Progenitor cell of endocrine pancreas (in vitro differentiated cells): ENCODE measurements at places on chromosomes 16 and 17. TPM values are rescaled to one million over a fixed set of nuclear protein-coding genes. Genes with fewer than 3 reads are reported as not detected.

DNA sequence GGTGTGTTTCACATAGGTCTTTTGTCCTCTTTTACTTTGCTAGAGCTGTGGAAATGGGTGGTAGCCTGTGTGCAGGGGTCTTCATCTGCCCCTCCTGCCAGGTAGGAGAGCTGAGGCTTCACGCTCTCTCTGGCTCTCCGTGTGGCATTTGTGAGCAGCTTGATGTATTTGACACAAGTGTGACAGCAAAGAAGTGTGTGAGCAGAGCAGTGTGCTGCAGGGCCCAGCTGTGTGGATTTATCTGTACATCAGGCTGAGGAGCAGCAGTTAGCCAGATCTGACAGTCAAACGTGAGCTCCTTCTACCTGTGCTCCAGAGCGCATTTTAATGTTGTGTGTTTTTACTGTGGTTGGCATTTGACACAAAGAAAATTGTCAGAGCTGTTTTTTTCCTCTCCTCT is 101.8 kb downstream of the FTO start:
- H3K36me3 ChIP-seq: peaks cover 2% of the 10 kb centered on the region
- H3K27ac ChIP-seq: no peak overlapping the region
- no peak for DNase-seq
- H3K4me3 ChIP-seq: no peak overlapping the region
- H3K27me3 ChIP-seq: no peaks in the 10 kb centered on the region

- H3K4me3 ChIP-seq: peak within 1 kb of the TSS; percentile 37
- no peak within 1 kb of the TSS for H3K27ac ChIP-seq
- DNase-seq: no peak
- H3K36me3 ChIP-seq: no peaks in the 10 kb centered on the region
- peaks cover 64% of the 10 kb centered on the region for H3K27me3 ChIP-seq
Observed at GRCh38 chr17:50634224-50634914, at the start of gene ABCC3. Gene ABCC3 (plus strand): TSS chr17:50634881. CDS start chr17:50634937, 56 bp downstream.

DNA sequence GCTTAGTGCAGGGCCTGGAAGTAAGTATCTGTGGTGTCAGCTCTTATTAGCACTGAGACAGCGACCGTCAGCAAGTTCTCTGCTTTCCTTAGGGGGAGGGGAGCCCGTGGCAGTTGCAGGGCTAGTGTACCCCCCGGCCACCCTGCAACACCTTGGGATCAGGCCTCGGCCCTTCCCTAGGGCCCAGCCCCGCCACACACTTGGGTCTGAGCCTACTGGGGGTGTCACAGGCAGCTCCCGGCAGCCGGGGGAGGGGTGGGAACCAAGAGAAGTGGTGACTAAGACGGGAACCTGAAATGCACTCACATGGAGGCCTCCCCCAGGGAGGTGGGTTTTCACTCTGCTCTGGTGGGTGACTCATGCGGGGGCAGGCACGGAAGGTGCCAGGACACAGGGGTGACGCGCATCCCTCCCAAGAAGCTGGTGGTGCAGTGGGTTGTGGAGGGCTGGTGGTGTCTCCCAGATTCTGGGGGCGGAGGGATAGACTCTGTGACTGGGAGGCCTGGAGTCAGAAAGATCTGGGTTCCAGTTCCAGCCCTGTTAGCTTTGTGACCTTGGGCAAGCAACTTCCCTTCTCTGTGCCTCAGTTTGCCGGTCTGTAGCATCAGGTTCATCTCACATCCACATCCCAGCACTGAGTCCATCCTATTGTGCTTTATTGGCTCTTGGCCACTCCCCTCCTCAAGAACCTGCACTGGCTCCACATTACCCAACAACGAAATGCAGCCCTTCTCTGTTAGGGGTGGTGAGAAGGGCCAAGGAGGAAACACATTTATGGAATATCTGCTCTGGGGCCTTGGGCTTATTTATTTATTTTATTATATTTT is 44.5 kb downstream of the LAT start:
- DNase-seq: no peak
- H3K36me3 ChIP-seq: no peaks in the 10 kb centered on the region
- no peak overlapping the region for H3K4me3 ChIP-seq
- no peak overlapping the region for H3K27ac ChIP-seq
- H3K4me1 ChIP-seq: no peaks in the 10 kb centered on the region
- no peaks in the 10 kb centered on the region for H3K27me3 ChIP-seq

DNA sequence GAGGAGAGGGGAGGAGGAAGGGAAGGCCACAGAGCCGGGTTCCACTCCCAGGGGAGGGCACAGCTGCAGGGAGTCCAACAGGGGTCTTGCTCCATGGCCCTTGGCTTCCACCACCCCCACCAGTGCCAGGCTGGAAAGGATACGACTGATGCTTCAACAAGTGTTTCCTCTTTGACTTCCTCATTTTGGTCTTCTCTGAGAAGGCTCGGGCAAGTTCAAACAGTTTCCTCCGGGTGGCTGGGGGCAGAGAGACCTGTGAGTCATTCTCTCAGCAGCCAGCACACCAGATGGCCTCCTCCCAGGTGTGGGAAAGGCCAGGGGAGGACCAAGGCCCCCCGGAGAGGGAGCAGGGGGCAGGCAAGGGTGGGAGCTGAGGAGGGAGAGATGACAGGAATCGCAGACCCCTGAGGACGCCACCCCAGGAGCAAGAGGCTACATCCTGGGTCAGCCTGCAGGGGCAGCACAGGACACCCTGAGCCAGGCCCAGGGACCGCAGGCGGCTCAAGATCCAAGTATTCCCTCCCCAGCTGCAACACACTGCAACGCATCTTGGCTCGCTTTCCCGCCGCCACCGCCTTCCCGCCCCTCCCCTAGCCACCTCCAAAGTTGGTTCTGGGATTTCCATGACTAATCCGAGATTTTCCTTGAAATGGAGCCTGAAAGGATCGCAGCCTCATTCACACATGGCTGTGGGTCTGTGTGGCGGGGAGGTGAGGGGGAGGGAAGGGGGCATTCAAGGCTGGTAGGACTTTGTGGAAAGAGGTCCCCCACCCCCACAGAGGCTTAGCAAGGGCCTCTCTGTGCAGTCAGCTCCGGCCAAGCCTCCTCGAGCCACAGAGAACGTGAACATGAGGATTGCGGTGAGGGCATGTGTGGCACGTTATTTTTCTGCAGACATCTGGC is 18.4 kb upstream of the MRPS23 start:
- no peak overlapping the region for H3K4me3 ChIP-seq
- peak overlapping the region; percentile 4 for H3K27ac ChIP-seq
- peaks cover 2% of the 10 kb centered on the region for H3K4me1 ChIP-seq

The PERCC1 gene
- 7.1 and 7.6 TPM in 2 replicates for total RNA-seq

The MYH1 gene
- total RNA-seq: not detected in 2 replicates

DNA sequence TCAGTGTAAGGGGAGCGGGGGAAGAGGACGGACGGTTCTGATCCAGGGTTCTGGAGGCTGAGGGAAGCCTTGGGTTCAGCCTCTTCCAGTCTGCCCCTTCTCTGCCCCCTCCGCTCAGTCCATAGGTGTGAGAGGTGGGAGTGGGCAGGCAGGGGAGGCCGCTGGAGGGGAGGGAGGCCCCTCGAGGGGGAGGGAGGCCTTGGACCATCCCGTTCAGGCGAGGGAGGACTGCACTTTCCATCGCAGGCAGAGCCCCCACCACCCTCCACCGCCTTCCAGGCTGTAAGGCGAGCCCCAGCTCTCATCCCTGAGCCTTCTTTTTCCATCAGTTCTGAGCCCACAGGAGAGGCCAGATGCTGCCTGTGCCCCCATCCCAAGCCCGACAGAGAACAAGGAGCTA is 4.2 kb upstream of the AXIN1 start:
- no peak for DNase-seq
- no peaks in the 10 kb centered on the region for H3K4me1 ChIP-seq
- no peak overlapping the region for H3K27ac ChIP-seq
- H3K4me3 ChIP-seq: no peak overlapping the region

The HS3ST3B1 gene
- 14.2 and 16.7 TPM in 2 replicates for total RNA-seq

DNA sequence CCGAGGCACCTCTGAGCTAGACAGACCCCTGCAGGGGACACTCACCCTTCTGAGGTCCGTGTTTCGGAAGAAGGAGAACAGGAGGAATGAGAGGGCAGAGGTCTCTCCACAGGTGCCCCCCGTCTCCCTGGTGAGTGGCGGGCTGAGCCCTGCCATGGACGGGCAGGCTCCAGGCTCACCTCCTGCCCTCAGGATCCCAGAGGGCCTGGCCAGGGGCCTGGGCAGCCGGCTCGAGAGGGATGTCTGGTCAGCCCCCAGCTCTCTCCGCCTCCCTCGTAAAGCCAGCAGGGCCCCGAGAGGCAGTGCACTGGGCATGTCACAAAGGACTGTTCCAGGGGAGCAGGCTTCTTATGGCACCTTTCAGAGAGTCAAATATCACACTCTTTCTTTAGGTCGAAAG is 62.8 kb downstream of the DHRS7C start:
- peaks cover 6% of the 10 kb centered on the region for H3K36me3 ChIP-seq
- no peaks in the 10 kb centered on the region for H3K4me1 ChIP-seq
- H3K27me3 ChIP-seq: no peaks in the 10 kb centered on the region
- no peak overlapping the region for H3K27ac ChIP-seq
- H3K4me3 ChIP-seq: no peak overlapping the region

The MMP2 gene
- total RNA-seq: 5.9 and 8.4 TPM in 2 replicates

GRCh38 chr17:2749784-2750181 is 331 bp upstream of the CCDC92B start:
- peaks cover 65% of the 10 kb centered on the region for H3K27me3 ChIP-seq
- H3K27ac ChIP-seq: no peak overlapping the region
- no peaks in the 10 kb centered on the region for H3K36me3 ChIP-seq
- no peak overlapping the region for H3K4me3 ChIP-seq
- H3K4me1 ChIP-seq: peaks cover 9% of the 10 kb centered on the region
- DNase-seq: peak; percentile 90

DNA sequence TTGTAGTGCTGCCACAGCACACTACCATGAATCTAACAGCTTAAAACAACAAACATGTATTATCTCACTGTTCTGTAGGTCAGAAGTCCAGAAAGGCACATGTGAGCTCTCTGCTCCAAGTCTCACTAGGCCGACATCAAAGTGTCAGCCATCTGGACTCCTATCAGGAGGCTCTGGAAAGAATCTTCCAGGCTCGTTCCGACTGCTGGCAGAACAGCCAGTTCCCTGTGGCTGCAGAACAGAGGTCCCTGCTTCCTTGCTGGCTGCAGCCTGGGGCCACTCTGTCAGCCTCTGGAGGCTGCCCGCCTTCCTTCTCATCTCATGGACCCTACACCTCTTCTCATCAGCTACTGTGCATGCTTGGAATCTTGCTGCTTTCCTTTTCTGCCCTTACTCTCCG is 168.9 kb downstream of the CBLN1 start:
- H3K4me3 ChIP-seq: no peak overlapping the region
- H3K27me3 ChIP-seq: peaks cover 27% of the 10 kb centered on the region
- H3K4me1 ChIP-seq: no peaks in the 10 kb centered on the region
- DNase-seq: no peak

DNA sequence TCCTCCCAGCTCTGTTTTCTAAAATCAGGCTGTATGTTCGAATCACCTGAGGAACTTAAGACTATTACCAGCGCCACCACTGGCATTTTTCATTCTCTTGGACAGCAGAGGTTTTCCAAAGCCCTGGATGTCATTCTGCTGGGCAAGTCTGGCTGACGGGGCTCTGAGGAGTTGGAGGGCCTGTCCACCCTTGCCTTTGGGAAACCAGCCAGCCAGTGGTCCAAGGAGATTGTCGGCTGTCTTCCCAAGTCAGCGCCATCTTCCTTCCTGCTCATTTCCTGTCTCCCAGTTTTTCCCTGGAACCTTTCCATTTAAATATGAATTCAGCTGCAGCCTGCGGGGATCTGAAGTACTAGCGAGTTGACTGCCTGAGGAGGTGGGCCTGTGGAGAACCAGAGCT is 258.3 kb downstream of the PRKCA start:
- no peaks in the 10 kb centered on the region for H3K36me3 ChIP-seq
- H3K4me3 ChIP-seq: no peak overlapping the region
- H3K27me3 ChIP-seq: no peaks in the 10 kb centered on the region
- no peak for DNase-seq
- no peak overlapping the region for H3K27ac ChIP-seq
- H3K4me1 ChIP-seq: no peaks in the 10 kb centered on the region

- DNase-seq: no peak
- no peak overlapping the region for H3K4me3 ChIP-seq
- H3K4me1 ChIP-seq: peaks cover 7% of the 10 kb centered on the region
- no peaks in the 10 kb centered on the region for H3K27me3 ChIP-seq
- H3K36me3 ChIP-seq: no peaks in the 10 kb centered on the region
Observed at GRCh38 chr16:17420816-17421215, 49.9 kb downstream of the XYLT1 start.

The XPO6 gene
- total RNA-seq: 82.9 and 87.5 TPM in 2 replicates

GRCh38 chr17:48351911-48352332 is 78.1 kb downstream of the SKAP1 start:
- H3K36me3 ChIP-seq: no peaks in the 10 kb centered on the region
- no peak for DNase-seq
- no peaks in the 10 kb centered on the region for H3K4me1 ChIP-seq

DNA sequence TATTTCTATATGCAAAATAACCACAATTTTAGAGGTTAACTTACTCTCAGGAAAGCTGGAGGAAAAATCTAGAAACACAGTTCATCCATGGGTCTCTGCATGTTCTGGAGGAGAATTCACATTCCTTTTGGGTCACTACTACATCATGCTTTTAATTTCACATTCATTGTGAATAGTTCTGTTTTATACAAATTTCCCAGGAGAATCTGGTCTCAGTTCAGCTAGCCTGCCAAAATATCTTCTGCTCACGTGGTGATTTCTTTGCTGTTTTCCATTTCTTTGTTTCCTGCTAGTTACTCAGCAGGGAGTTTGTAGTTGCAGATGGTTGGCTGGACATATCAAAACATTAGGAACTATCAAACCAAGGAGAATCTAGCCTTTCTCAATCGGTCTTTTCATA is at the start of gene ABCA9:
Gene ABCA9 (minus strand): TSS at position 106 of the 400 bp plus-strand sequence. CDS start 9,801 bp downstream, outside the sequence.
- H3K4me1 ChIP-seq: no peaks in the 10 kb centered on the region
- H3K27ac ChIP-seq: no peak within 1 kb of the TSS
- DNase-seq: no peak
- no peaks in the 10 kb centered on the region for H3K27me3 ChIP-seq
- no peak within 1 kb of the TSS for H3K4me3 ChIP-seq

GRCh38 chr16:81350306-81350615 is 35.5 kb downstream of the GAN start:
- DNase-seq: no peak
- no peak overlapping the region for H3K4me3 ChIP-seq
- no peaks in the 10 kb centered on the region for H3K27me3 ChIP-seq
- no peak overlapping the region for H3K27ac ChIP-seq

GRCh38 chr17:64994781-64995538 is 61.6 kb downstream of the GNA13 start:
- no peak overlapping the region for H3K27ac ChIP-seq
- DNase-seq: no peak
- H3K27me3 ChIP-seq: no peaks in the 10 kb centered on the region
- H3K36me3 ChIP-seq: no peaks in the 10 kb centered on the region
- H3K4me3 ChIP-seq: no peak overlapping the region
- no peaks in the 10 kb centered on the region for H3K4me1 ChIP-seq

DNA sequence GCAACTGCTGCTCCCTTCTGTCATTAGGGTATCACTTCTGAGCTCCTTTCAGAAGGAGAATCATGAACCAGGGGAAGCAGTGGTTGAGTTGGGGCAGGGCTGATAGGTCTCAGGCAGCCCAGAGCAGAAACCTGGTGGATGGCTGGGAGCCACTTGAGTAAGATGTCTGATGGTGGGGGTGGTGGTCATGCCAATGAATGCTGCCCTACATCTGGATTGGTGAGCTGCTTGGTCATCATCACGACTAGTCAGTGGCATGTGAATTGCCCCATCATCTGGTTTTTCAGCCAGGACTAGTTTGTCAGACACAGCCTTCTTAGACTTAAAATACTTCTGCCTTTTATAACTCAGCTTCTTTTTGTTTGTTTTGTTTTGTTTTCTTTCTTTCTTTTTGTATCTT is 2.6 kb downstream of the GID4 start:
- no peak for DNase-seq
- H3K36me3 ChIP-seq: peaks cover under 1% of the 10 kb centered on the region
- peak overlapping the region; percentile 98 for H3K4me3 ChIP-seq
- peaks cover 6% of the 10 kb centered on the region for H3K27me3 ChIP-seq

GRCh38 chr16:61024180-61024900 is 1011.9 kb downstream of the CDH8 start:
- no peak overlapping the region for H3K27ac ChIP-seq
- H3K36me3 ChIP-seq: no peaks in the 10 kb centered on the region
- H3K27me3 ChIP-seq: no peaks in the 10 kb centered on the region
- H3K4me1 ChIP-seq: no peaks in the 10 kb centered on the region
